ENCODE measurements at places on chromosomes 7 and 10.
A peak's percentile ranks its signal among the peaks of the same experiment; 100 is the strongest.

GRCh38 chr7:78939669-78940068 is 513.8 kb downstream of the MAGI2 start:
- DNase-seq = no peak

DNA sequence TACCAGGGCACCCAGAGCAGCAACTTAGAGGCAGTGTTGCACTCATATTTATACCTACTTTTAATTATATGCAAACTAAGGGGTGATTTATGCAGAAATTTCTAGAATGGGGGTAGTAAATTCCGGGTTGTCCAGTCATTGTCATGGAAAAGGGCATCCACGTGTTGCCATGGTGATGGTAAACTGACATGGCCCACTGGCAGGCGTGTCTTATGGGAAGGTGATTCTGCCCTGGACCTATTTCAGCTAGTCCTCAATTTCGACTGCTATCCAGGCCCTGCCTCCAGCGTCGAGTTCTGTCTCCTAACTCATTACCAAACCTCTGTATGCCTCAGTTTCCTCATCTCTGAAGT is 12.8 kb downstream of the SNX8 start:
- DNase-seq = no peak

DNA sequence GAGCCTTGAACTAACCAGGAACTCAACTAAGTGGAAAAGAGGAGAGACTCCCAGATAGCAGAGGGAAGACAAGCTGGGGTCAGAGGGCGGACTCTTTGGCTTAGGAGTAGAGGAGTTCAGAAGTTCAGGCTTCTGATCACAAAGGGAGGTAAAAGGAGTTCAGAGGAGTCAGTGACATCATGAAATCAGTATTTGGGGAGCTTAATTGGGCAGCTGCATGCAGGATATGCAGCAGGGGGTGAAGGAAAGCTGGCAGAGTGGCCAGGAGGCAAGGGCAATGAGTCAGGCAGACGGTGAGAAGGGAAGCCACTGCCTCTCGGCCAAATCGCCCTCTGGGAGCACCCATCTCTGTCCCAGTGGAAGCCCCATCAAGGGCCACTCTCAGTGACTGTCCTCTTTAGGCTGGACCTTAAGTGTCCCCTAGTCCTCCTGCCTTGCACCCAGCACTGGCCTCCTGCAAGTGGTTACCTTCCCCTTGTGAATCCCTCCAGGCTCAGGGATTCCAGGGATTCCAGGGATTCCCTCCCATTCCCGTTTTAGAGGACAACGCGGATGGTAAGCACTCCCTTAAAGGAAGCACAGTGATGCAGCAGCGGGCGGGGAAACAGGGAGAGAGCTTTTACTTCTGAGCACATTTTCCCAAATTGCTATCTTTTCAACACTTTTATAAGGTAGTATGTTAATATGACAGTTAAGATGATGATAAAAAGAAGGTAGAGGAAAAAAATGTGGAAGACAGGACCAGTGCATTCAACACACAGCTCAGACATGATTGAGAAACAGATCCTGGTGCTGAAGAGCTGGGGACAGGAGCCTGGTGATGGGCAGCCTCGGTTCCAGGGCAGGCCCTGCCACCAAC is 72.6 kb downstream of the KCNMA1 start:
- DNase-seq = no peak

- DNase-seq = no peak
Observed at GRCh38 chr7:20267482-20267881, 50.3 kb upstream of the MACC1 start.

DNA sequence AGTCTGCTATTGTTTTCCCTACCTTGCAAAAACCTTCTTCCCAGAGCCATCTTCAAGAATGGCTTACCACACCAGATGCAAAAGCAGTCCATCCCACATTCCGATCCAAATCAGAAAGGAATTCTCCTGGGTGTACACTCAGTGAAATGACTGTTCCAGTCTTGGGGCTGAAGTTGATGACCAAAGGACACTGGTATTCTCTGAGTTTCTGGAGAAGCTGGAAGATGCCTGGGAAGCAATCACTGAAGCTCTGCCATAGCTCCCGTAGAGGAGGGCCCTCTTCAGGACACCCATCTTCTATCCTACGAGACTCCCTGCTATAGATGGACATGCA is 155.7 kb downstream of the LCOR start:
- DNase-seq = no peak

GRCh38 chr7:140672382-140673062 is at the start of gene ADCK2:
Gene ADCK2 (plus strand): TSS chr7:140672945. CDS start chr7:140673331, 386 bp downstream.
- peak; percentile 27 for DNase-seq

DNA sequence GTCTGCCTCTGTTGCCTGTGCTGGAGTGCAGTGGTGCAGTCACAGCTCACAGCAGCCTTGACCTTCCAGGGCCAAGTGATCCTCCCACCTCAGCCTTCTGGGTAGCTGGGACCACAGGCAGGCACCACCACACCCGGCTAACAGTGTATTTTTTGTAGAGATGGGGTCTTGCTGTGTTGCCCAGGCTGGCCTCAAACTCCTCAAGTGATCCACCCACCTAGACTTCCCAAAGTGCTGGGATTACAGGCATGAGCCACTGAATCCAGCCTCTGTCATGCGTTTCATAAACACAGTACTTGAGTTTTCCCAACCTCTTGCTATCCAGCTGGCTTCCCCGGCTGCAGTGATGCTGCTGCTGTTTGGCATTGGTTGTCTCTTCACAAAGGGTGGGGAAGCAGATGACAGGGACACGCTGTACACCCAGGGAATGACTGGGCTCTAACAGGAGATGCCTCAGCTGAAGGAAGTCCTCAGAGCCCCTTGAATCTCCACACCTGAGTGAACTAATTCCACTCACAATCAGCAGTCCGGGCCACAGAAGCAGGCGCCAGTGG is 191.5 kb downstream of the DIP2C start:
- DNase-seq = peak; percentile 38

DNA sequence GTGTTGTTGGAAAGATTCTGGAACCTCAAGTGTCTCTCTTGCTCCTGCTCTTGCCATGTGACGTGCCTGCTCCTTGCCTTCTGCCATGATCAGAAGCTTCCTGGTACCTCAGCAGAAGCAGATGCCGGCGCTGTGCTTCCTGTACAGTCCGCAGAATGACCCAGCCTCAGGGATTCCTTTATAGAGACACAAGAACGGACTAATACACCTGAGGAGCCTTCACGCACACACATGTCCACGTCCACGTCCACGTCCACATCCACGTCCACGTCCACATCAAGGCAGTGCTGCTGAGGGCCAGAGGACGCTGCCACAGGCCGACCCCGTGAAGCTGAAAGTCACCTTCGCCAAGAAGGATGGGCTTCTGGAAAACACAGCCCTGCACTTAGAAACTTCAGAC is 190.1 kb downstream of the MAD1L1 start:
- no peak for DNase-seq

GRCh38 chr10:104021246-104021645 is 54.3 kb downstream of the SLK start:
- no peak for DNase-seq

DNA sequence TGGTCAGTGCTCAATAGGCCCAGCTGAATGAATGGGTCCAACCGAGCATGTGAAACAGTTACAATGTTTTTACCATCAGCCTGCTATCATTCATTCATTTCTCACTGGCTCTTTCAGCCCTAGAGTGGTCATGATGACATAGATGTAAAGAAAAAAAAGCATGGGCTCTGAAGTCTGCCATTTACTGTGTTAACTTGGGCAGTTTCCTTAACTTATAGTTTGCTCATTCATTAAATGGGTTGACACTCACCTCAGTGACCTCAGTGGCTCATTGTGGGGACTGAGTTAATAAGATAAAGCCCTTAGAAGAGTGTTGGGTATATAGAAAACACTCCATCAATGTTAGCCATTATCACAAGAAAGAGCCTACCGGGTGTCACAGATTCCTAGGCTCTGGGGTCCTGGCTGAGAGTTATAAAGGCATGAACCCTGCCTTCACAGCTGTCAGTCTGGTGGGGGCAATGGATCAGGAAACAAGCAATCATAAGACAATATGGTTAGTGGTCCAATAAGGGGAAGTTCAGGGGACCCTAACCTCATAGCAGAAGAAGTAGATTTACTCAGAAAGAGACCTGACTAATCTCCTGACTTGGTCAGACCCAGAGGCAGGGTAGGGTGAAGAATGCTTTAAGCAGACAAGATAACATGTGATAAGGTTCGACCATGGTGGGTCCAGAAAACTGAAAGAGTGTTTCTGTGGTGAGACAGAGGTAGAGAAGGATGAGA is 29.7 kb upstream of the GPAM start:
- no peak for DNase-seq

GRCh38 chr10:73865459-73866442 is 8.6 kb downstream of the CAMK2G start:
- DNase-seq = no peak

- DNase-seq = no peak
Observed at GRCh38 chr7:157824819-157825121, 488.0 kb downstream of the DNAJB6 start.

DNA sequence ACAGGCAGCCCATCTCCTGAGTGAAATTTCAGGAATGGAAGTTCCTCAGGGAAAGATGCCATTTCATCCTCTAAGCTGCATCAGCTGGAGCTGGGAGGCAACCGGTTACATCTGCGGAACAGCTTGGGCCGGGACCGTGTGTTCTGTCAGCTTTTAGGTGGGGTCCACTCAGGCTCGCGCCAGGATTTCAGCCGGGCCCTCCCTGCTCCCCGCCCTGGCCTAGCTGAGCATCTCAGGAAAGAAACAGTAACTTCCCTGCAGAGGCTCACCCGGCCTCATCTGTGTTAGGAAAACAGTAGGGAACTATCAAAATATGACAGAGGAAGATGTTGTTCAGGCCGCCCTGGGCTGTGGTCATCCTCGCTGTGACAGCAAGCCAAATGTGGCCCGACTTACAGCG is 110.4 kb downstream of the TRIL start:
- DNase-seq = no peak

GRCh38 chr10:106897719-106898118 is 266.8 kb downstream of the SORCS1 start:
- no peak for DNase-seq

- no peak for DNase-seq
Observed at GRCh38 chr7:81573932-81574331, 195.9 kb downstream of the HGF start.

DNA sequence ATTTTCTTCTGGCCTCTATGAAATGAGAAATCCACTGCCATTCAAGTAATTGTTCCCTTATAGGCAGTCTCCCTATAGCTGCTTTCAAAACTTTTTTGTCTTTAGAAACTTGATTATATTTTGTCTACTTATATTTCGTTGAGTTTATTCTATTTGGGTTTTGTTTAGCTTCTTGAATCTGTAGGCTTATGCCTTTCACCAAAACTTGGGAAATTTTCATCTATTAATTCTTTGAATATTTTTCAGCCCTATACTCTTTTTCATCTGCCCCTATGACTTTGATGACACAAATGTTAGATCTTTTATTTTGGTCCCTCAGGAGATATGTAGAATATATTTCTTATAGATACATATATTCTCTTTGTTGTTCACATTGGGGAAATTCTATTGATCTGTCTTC is 48.3 kb upstream of the HHEX start:
- no peak for DNase-seq

DNA sequence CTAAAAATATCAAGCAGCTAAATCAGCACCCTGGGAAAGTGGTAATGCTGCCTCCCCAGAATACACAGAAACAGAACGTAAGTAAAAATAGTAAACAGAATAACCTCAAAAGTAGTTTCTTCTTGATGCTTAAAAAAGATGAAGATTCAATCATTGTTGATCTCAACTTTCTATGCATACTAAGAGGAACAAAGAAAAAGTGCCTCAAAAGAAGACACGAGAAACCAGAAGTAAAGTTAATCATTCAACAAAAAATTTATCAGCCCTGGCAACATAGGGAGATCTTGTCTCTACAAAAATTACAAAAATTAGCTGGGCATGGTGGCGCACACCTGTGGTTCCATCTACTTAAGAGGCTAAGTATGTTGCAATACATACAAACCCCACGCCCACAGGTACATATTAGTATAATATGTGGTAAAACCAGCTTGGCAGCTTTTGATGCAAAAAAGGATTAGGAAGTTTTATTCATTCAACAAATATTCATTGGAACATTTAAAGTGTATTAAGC is 153.7 kb downstream of the NRBF2 start:
- no peak for DNase-seq

DNA sequence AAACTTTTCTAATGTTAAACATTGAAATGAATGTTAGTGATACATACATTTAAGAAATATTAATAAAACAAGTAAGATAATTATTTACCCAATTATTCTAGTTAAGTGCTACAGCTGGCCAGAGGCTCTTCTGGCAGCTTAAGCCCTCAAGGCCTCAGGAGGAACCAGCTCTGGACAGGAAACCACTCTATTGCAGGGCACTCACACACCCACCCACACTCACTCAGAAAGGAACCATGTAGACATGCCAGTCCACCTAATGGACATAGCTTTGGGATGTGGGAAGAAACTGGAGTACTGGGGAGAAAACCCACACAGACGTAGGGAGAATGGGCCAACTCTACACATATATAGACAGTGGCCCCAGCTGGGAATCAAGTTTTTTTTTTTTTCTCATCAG is 28.2 kb downstream of the UMAD1 start:
- DNase-seq = no peak

GRCh38 chr10:13617116-13617515 is 30.4 kb downstream of the PRPF18 start:
- no peak for DNase-seq

DNA sequence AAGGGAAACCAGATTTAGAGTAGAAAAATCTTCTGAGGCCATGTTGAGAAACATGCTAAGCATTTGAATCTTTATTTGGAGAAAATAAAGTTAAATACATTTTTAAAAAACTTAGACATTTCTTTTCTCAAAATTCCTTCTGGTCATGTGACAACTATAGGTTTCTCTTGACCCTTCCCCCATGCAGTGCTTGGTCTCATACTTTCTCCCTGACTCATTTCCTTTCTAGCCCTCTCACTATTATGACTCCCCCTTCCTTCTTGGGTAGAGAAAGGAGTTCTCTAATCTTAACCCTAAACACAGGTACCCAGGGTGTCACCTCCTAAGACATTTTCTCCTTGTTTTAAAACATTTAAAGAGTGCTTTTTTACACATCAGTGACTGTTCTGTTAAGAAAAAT is 179.5 kb upstream of the TMEM106B start:
- no peak for DNase-seq

GRCh38 chr10:74851831-74852230 is 25.4 kb downstream of the KAT6B start:
- DNase-seq = no peak

GRCh38 chr7:10192074-10192473 is 781.6 kb upstream of the PHF14 start:
- DNase-seq = no peak

DNA sequence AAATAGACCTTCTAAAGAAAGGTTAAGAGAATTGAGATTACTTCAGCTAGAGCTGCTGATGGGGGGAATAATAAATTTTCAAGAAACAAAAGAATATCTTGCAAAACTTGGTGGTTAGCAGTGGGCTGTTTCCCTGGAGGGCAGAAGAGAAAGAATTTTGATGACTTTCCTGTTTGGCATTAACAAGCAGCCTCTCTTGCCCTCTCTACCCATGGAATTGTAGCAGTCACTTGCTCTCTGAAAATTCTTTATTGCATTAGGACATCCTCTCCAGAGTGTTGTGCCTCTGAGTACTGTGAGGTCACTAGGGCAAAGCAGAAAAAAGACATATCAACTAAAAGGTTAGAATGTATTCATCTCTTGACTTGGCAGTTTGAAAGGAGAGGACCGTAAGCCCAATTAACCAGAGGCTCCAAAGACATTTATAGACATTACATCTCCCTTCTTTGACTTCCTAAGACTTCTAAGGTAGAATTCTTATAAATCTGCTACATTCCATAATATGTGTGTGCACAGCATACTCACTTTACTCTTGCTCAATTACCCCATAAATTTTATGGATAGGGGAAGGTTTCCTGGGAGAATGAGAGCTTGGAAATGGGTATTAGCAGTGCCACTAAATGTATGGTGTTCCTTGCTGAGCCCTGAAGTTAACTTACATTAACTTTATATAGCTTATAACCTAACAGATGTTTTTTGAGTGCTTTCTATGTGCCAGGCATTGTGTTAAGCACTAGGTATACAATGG is 215.3 kb downstream of the KIF20B start:
- no peak for DNase-seq

Measured in amygdala (tissue), 56 donors.